ENCODE measurements at places on chromosomes 7 and 10.

- DNase-seq: no peak
These were observed 198.3 kb downstream of the BAMBI start for GRCh38 chr10:28875549-28876081.

- DNase-seq: no peak
These were observed 31.1 kb upstream of the RHEB start for GRCh38 chr7:151550656-151551286.

- no peak for DNase-seq
These were observed 100.4 kb downstream of the ITGB8 start for GRCh38 chr7:20431146-20431545.

- no peak for DNase-seq
These were observed 49.8 kb downstream of the POU6F2 start for GRCh38 chr7:39027491-39027890.

- no peak for DNase-seq
These were observed 170.0 kb upstream of the PHF14 start for GRCh38 chr7:10803720-10804119.

DNA sequence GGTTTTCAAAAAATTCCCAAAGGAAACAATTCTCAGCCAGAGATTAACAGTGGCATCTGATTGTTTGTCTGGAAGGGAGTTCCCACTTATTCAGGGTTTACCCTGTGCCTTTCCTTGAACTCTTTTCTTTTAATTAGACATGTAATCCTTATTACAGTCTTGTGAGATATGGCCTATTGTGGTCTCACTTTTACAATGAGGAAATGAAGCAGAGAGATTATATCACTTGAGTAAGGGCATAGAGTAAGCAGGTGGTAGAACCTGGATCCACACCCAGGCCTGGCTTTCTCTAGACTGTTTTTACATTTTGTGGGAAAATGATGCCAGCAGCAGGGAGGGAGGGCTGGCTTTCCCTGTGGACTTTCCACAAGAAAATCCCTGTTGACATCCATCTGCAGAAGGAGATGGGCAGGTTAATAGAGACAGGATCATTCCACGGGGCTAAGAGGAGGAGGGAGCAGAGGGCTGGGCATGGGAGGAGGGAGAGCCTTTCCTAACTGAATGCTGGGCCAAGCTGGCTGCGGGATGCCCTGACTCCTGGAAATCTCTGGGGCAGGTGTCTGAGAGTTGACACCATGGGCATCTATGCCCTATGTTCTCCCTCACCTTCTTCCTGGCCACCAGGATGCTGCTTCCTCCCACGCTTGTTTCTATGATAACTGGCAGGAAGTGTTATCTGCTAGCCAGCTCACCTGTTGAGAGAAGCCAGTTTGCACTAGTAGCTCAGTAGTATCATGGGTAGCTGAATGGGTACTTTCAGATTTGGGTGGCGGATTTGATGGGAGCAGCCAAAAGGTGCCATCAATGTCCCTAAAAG lies 28.7 kb upstream of the ARHGAP22 start:
- DNase-seq: no peak

DNA sequence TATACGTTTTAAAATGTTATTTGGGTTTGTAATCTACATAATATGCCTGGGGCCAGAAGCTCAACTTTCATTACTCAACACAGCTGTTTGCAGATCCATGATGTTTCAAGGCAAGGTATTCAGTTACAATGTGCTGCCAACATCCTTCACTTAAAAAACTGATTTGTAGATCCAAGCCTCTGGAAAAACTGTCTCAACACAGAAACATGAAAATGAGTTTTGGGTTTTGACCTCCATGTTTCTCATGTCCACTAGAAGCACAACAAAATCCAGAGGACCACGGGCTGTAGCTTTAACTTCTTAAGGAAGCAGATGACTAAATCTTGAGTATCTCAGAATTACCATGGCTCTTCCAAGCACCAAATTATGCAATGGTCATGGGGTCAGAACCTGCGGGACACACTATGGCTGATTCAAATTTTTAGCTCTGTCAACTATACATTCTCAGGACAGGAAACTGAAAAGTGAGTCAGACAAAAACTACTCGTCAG lies 247.1 kb upstream of the GRB10 start:
- DNase-seq: no peak

DNA sequence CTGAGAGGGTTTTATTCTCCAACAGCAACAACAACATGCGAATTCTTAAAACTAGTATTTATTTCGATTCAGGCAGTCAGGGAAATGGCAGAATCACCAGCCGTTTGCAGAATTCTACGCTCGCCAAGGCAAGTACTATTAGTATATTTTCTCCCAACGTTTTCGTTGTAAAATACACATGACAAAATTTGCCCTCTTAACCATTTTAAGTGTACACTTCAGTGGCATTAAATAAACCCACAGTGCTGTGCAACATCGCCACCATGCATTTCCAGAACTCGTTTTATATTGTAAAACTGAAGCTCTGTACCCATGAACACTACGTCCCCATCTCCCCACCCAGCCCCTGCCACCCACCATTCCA lies 10.8 kb downstream of the EN2 start:
- DNase-seq: no peak

GRCh38 chr7:27374958-27375841 lies 132.6 kb downstream of the EVX1 start:
- no peak for DNase-seq

GRCh38 chr7:74657692-74658177 lies at the start of gene GTF2I:
Gene GTF2I, plus strand, starts transcription at chr7:74657718. Its CDS starts 31,411 bp downstream, at chr7:74689129.
- DNase-seq: peak; percentile 62

- DNase-seq: no peak
These were observed 1.0 kb downstream of the NXPH1 start for GRCh38 chr7:8434290-8435002.

GRCh38 chr7:64882341-64883112 lies 20.5 kb upstream of the ZNF273 start:
- peak; percentile 57 for DNase-seq

- DNase-seq: no peak
These were observed 4.5 kb upstream of the ZEB1 start for GRCh38 chr10:31314256-31315150.

DNA sequence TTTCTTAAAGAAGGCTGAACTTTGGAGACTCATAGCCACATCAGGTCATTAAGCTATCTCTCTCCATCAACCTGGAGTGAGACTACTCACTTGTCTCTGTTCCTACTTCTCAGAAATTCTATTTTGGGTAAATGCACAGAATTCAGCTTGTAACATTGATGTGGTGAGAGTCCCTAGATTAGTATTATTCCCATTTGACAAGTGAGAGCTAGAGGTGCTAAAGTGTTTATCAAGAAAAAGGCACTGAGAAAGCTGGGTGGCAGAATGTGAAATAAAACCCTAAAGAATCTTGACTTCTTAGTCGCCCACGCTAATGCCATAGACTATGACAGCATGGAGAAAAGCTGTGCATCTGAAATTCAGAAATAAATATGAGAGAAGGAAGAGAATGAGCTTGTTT lies 73.4 kb upstream of the PDCD4 start:
- DNase-seq: no peak

DNA sequence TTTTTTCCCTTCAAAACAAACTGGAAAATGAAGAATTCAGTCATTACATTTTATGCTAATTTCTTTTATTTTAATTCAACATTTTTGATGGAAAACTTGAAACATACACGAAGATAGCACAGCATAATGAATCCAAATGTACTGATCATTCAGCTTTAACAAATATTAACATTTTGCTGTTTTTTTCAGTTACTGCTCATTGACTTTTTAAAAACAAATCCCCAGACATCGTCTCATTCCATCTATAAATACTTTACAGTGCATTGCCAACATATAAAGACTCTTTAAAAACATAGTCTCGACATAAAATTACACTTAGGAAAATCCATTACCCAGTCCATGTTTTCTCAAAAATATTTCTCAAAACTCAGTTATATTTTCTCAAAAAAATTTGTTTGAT lies 452.3 kb downstream of the GALNT17 start:
- no peak for DNase-seq

DNA sequence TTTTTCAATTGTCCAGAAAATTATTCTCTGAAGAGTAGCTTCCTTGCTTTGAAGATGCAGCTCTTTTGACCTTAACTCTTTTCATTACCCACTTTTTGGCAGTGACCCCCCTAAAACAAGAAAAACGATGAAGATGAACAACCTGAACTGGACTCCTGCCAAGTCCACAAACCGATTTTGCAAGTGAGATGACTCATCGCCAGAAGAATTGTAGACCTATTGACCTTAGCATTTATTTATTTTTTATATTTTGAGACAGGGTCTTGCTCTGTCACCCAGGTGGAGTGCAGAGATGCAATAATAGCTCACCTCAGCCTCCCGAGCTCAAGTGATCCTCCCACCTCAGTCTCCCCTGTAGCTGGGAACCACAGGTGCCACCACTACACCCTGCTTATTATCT lies 859.2 kb downstream of the GATA3 start:
- DNase-seq: no peak

- no peak for DNase-seq
These were observed 82.8 kb downstream of the GPR158 start for GRCh38 chr10:25257646-25258045.

DNA sequence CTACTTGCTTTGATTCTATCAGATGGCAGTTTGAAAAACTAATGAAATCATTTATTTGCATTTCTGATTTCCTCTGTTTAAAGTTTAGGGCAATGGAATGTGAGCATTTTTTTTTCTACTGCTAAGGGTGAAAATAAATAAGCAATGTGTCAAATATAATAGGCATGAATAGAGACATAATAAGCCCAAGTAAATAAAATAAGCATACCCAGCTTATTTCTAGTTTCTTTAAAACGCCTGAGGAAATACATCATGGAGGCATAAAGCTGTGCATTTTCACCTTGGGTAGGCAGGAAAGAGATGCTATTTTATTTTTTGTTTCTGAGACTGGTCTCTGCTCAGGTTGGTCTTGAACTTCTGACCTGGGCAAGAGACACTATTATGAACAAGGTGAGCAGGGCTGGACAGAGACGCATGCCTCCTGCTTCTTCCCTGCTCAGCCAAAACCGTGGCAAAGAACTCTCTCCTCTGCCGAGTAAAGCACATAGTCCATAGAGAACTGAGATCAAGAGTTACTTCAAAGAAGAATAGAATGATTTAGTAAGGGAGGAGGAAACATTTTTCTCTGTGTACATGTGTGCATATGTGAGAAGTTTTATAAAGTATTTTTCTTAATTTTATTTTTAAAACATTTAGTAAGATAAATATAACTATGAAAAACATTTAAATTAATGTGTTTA lies 138.1 kb downstream of the GNAI1 start:
- DNase-seq: no peak

- DNase-seq: no peak
These were observed 27.0 kb downstream of the CYP2C18 start for GRCh38 chr10:94710578-94710977.

- no peak for DNase-seq
These were observed 159.1 kb downstream of the LRRC4 start for GRCh38 chr7:127872122-127872521.

DNA sequence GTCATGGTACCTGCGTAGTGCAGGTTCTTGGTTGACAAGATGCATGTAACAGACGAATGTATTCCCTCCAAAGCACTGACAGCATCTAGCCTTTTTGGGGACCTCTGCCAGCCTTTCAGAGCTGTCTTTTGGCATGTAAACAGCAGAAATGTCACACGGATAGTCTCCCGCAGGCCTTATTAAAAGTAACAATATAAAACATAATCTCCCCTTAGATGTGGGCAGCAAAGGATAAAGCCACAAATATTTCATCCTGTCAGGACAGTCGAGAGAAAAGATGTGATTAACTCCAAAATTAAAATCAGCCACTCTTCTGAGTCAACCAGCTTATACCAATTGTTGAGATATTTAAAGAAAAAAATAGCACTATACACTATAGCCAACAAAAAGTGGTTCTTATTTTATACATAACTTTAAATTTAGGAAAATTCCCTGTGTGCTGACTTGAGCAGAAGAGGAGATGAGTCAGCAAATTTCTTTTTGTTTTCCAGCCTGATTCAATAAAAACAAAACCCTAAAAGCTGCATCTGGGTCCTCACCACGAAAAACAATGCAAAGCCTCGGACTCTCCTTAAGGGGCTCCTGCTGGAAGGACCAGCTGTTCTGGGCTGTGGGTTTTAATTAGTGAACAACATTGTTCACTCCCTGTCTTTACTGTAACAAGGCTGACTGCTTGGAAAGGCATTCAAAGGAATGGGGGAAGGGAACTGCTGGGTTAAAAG lies 240.2 kb downstream of the ADAM12 start:
- no peak for DNase-seq

GRCh38 chr7:49791088-49791741 lies 17.8 kb downstream of the VWC2 start:
- no peak for DNase-seq

DNA sequence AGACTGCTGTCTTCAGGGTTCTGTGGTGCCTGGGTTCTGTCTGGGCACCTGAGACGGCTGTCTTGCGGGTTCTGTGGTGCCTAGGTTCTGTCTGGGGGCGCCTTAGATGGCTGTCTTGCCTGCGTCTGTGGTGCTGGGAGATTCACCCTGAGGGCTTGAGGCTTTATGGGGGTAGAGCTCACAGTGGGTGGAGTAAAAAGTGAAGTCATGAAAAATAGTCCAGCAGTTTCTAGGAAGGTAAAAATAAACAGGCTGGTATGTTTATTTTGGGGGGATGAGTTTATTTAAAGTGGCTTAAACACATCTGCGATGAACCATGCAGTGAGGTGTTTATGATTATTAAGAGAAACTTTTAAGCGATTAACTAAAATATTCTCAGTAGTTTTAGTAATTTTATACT lies 64.2 kb downstream of the NKX6-2 start:
- no peak for DNase-seq

- DNase-seq: no peak
These were observed 218.4 kb upstream of the PCDH15 start for GRCh38 chr10:55019439-55019838.

DNA sequence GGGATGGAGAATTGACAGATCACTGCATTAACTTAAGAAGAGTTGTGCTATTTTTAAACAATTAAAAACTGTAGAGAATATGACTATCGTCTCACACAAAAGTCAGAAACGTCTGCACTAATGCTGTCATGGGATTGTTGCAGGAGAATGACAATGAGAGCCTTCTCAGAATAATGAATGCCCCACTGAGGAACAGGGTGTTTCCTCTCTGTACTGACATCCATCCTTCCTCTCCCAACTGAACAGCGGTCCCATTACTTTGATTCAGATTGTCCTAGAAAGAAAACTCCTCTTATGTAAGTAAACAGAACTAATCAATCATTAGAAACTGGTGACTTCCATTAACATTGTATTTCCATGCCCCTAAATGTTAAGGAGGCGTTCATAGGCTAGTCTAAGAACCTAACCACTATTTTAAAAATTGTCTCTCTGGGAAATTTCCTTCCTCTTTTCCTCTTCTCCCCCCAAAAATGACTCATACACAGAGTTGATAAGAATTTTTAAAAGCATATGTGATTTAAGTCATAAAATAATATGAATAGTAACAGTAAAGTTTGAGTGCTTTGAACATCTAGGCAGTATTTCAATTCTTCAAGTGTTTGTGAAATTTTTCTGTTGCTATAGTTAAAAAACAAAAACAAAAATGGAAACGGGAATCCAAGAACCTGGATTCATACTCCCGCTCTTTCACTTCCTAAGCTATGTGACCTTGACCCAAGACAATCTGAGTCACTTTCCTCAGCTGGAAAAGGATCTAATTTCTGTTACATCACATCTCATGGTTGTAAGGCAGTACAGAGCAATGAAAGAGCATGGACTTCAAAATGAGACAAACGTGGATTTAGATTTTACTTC lies 12.7 kb upstream of the MACC1 start:
- no peak for DNase-seq
